Stimulated activated CD8-positive, alpha-beta memory T cell treated with anti-CD3 and anti-CD28 coated beads, Interleukin-12 subunit alpha, Interleukin-12 subunit beta, amount 100 ng/mL, for 1 hour (primary cell): ENCODE measurements at places on chromosomes 5 and 9.
A peak's percentile ranks its signal among the peaks of the same experiment; 100 is the strongest.

DNA sequence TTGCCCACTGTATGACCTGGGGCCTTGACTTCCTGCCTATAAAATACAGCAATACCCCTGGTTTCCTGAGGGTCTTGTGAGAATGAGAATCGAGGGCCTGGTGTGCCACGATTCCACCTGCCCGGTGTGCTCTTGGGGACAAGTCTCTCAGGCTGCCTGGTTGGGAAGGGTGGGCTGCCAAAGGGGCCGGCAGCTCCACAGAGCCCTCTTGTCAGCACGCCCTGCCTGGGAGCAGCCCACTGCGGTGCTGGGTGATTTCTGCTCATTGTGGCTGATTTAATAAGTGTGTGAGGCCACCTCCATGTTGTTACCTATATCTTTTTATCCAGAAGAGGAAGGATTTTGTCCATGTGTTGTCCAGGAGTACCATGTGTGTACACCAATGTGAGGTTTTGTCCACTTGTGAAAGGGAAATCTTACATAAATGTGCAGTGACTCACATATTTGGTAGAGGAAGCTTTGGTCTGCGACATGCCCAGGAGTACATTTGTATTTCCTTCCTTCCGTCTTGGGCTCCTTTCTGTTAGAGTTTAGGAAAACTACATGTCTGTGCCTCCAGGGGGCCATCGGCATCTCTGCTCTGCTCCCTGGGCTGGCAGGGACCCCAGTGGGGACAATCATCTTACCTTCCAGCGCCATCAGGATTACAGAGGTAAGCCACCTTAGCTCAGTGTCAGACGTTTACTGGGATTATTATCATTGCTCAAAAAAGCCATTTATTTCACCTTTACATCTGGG, 108.6 kb downstream of the PHF2 start:
- no peak for DNase-seq

- no peak for DNase-seq
Measured at GRCh38 chr9:25322142-25322541, 356.1 kb downstream of the TUSC1 start.

GRCh38 chr9:93467462-93467861, 14.1 kb upstream of the FAM120AOS start:
- DNase-seq = no peak

- no peak for DNase-seq
Measured at GRCh38 chr9:752201-752600, 89.3 kb upstream of the DMRT1 start.

DNA sequence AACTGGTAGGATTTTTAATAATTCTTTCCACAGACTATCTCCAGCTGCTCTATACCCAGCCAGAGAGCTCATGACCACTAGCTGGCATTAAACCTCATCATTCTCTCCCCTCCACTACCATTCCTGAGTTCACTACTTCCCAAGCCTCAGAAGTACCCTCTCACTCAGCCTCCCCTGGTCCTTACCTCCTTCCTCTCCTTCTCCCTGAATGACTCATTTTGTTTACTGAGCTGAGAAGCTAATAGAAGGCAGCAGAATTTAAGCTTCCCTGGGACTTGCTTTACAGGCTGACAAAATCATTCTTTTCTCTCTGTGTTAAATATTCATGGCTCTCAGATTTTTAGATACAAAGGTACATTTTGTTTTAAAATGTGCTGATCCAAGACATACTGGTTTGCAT, 305.4 kb downstream of the TLR4 start:
- DNase-seq = no peak

DNA sequence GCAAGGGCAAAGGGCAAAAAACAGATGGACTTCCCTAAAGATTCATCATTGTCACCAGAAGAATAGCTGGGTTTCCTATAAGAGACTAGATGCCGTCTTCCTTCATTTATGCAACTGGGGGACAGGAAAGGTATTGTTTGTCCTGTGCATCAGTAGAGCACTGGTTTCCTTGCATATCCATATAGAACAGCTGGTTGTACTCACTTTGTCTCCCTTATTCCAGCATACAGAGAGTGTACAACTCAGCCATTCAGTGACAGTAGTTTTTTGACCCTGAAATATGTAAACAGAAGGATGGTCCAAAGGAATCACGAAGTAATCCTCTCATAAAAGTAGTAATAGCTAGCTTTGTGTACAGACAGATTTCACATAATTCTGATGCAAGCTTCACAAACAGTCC, 22.5 kb upstream of the MAST4 start:
- no peak for DNase-seq

- DNase-seq = no peak
Measured at GRCh38 chr9:114696814-114697544, 15.0 kb upstream of the TEX48 start.

GRCh38 chr5:91072881-91073280, 310.2 kb downstream of the ARRDC3 start:
- no peak for DNase-seq

GRCh38 chr5:77590347-77590746, 48.2 kb downstream of the OTP start:
- no peak for DNase-seq

DNA sequence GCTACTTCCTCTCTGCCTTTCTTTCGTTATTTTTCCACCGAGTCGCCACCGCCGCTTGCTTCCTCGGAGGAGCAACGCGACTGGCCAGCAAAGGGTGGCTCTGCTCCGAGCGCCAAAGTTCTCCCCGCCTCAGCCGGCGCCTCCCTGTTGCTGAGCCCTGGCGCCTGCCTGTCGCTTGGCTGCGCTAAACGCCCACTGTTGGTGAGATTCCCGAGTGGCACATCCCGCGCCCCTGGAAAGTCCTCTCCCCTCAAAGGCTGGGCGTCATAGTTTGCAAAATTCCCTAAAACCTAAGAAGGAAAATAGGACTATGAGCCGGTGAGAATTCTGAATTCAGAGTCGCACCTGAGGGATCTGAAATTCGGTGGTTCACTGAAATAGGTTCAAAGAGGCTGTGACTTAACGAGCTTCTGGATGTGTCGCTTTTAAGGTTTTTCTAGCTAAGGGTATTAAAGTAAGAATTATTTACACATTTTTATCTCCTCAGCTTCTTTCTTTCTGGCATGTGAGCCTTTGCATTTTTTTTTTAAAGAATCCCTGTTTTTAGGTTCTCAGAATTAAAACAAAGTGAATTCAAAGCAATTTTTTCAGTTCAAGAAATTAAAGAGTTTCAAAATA, at the start of gene GRIN3A:
Gene GRIN3A (minus strand): TSS at position 82 of the 618 bp plus-strand sequence. CDS start 668 bp downstream, outside the sequence.
- no peak for DNase-seq

DNA sequence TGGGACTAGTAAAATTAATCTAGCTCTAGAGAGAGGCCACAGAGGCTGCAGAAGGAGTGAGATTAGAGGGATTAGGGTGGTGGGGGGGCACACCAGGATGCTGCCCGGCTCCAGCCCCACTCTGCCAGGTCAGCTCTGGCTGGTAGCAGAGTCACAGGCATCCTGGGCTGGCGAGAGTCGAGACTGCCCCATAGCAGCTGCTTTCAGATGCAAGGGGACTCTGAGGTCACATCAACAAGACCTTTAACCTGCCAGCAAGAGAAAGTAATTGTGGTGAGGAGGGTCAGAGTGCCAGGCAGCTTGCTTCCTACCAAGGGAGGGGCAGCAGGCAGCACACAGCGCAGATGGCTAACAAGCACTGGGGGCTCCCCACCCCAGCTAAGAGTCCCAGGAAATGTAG, 7.5 kb downstream of the EPB41L4B start:
- no peak for DNase-seq

DNA sequence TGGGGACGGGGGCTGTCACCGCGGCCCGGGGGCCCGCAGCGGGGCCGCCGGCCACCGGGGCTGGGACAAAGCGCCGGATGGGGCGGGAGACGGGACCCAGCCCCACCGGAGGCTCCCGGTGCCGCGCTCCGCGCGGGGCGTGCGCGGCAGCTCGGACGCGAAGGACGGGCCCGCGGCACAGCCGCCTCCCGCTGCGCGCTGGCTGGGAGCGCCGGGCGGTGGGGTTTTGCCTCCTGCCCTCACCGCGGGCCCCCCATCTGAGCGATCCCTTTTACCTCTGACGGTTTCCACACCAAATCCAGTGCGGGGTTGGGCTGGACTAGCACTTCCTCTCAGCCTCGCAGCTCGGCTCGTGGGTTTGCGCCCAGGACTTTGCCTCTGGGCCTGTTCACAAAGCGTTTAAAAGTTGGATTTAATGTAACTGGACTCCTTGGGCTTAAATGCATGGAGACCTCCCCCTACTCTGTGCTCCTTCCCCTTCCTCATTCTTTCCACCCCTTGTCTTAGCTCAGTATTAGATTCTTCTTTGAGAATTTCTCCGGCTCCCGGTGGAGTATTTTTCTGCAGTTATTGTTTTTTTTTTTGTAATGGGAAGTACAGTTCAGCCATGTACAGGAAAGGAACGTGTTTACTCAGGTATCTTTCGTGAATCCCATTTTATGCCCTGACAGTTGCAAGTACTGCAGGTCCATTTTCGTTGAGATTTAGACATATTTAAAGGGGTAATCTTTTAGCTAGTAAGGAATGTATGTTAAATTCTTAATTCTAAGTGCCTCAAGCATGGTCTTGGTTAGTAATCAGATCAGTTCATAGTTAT, 691 bp downstream of the FCHO2 start:
- peak; percentile 7 for DNase-seq

DNA sequence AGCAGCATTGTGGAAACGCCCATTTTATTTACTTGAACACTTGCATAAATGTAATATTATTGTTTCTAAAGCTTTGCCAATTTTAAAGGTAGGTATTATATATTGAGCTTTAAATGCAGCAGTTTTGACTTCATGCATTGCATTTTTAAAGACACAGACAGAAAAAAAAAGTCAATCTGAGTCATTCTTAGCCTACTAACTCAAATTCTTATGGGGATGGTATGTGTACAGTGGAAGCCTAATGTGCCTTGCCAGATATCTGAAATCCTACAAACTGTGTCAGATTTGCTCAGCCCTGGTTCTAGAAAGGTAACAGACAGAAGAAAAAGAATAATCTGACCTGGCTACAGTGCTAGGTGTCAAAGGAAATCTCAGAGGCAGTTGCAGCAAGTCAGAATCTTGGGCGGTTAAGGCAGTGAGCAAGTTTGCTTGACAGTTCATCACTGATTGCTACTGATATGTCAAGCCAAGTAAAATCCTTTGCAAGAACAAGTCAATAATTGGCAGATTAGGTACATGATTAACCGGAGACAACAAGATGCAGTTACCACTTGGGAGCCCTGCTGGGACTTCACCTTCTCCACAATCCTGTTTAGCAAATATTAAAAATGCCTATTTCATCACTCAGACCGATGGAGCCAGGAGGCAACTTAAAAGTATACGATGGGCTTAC, 224.8 kb upstream of the WWC1 start:
- DNase-seq = no peak

DNA sequence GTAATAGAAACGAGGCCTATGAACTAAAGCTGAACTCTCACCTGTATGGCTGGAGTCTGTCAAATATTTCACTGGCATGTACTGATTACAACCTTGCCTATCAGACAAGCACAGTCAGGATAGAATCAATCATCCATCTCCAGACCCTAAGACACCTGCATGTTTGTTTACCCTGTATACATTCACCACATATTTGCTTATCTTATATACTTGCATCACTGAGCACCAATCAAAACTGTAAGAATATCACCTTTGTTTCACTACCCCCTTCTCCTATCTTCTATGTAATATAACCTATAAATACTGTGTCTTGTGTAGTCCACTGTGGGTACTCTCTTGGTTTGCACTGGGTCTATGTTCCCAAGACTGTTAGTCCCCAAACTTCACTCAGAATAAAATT, 1085.7 kb downstream of the TAF11L14 start:
- DNase-seq = no peak

- DNase-seq = no peak
Measured at GRCh38 chr9:119398350-119398749, 29.1 kb upstream of the BRINP1 start.

DNA sequence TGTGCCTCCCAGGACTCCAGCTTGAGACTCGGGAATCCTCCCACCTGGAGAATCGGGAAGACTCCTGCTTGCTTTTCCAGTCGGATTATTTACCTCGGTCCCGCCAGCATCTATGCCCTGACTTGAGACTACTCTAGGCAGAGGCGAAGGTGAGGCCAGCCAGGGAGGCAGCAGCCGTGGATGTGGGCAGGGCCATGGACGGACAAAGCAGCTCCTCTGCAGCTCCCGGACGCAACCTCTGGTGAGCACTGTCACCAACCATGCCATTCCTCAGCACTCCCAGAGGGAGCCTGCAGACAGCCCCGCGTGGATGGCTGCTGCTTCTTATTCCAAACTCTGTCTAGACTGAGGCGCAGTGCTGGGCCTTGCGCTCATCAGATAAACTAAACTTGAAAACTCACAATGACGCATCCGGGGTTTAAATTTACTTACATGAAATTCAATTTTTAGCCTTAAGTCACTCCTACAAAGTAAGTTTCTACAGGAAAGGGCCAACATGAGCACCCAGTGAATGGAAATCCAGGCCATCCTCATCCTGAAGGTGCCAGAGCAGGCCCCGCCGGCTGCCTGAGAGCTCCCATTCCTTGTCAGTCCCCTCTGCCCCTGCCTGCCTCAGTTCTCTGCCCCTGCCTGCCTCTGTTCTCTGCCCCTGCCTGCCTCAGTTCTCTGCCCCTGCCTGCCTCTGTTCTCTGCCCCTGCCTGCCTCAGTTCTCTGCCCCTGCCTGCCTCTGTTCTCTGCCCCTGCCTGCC, 17.8 kb downstream of the MED10 start:
- DNase-seq = no peak

DNA sequence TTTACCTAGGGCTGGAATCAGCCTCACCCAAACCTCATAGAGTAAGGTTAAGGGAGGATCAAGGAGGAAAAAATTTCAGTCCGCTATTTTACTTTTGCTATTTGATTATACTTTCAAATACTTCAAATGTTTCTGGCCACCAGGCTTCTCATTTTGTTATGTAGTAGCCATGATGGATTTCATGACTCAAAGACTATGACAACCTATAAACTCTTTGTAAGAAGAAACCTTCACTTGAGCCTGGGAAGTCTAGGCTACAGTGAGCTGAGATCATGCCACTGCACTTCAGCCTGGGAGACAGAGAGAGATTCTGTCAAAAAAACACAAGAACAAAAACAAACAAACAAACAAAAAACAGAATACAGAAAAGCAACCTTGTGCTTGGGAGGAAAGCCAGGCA, 293.6 kb upstream of the TNC start:
- DNase-seq = no peak

DNA sequence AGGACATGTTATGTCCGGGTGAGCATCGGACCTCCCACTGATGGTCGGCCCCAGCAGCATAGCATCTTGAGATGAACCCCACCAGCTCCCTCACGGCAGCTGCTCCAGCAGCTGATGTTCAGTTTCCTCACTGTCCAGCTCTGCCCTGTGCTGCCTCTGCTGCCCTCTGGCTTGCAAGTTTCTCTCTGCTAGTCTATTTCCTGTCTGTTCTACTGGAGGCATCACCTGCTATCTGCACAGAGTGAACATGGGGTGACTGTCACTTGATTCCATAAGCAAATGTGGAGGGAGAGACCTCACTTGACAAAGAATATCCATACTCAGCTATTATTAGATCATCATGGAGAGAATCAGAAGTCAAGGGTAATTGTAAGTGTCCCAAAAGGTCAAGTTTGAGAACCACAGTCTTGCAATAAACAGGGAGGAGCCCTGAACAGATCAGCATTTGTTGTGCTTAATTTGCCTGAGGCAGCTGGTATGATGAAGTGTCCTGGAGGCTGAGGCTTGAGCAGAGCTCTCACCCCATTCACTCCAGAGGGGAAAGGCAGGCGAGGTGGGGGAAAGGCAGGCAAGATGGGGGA, 702.8 kb downstream of the SEMA5A start:
- no peak for DNase-seq

GRCh38 chr5:157955541-157956172, 96.7 kb upstream of the CLINT1 start:
- no peak for DNase-seq
